Upper lobe of left lung (tissue), 6 donors: ENCODE measurements at places on chromosomes 3 and 15. TPM values are rescaled to one million over a fixed set of nuclear protein-coding genes. Genes with fewer than 3 reads are reported as not detected.

The KCNMB3 gene
- total RNA-seq = 2.3 TPM

GRCh38 chr3:19384868-19385267, 236.6 kb downstream of the KCNH8 start:
- DNase-seq = no peak

The DNASE1L3 gene
- 1.00 TPM for total RNA-seq

- DNase-seq = no peak
These were observed 15.7 kb downstream of the GK5 start for GRCh38 chr3:142209655-142210054.

DNA sequence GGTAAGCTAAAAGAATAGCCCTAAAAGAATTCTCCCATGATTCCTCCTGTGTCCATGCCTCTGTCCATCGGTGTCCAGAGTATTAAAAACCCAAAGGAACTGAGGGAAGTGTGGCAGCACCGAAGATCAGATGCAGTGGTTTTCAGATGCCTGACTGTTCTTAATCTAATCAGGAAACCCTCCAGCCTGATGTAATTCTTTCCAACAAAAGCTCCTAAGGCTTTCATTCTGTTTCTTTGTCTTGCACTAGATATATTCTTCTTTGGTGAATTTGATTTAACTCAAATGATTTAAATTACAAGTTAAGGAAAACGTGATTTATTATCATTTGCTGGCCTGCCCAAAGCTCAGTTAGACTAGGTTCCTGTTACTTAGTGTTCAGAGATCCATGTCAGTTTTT, 71.2 kb downstream of the ARHGAP31 start:
- DNase-seq = no peak

DNA sequence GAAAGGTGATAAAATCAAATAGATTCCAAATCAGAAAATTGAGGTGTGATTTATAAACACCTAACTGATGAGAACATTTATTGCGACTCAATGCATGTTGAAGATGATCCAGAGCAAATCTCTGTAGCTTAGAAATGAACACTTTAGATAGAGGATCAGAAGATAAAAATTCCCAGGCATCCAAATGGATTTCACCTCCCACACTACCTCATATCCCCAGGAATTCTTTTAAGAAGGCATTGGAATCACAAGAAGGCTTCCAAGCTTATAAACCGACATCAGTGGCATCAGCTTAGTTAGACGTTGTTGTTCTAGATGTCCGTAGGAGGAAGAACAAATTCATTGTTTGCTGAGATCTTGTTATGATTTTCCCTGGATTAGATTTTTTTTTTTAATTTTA, 154.4 kb downstream of the EBLN2 start:
- no peak for DNase-seq

- no peak for DNase-seq
These were observed 42.1 kb downstream of the PPCDC start for GRCh38 chr15:75065467-75065850.

- DNase-seq = no peak
These were observed 25.6 kb downstream of the LYSMD4 start for GRCh38 chr15:99707473-99708270.

DNA sequence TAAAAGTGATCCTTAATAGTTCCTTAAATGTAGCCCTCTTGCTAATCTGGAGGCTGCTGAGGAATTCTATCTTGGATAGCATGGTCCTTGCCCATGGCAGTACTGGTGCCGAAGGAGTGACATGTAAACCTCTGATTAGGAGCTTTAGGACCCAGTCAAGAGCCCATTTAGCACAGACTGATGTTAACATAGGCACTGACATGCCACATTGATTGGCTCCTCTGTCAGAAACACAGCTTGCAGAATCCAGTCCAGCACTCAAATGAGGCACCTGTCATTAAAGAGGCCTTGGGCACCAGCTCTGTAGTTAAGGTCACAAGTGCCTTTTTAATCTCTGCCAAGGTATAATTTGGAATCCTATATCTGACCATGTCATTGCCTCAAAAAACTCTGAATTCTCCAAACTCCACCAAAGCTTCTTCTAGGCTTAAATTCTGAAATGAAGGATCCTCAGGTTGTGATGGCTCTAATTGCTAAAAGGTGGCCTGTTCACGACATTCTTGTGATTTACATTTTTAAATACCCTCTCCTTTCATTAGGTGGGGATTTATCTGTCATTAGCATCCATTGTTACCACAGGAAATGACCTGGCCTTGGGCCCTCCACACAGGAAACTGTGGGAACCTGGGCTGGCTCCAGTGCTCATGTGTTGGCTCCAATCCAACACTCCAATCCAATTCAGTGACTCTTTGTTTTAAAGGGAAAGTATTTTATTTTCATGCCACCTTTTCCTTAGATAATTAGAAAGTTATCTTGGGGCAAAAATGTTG, 57.3 kb upstream of the RNF7 start:
- DNase-seq = no peak

- DNase-seq = peak; percentile 36
These were observed 910 bp upstream of the ABHD6 start for GRCh38 chr3:58236527-58237237.

GRCh38 chr3:149920119-149920518, 50.6 kb downstream of the PFN2 start:
- DNase-seq = no peak

DNA sequence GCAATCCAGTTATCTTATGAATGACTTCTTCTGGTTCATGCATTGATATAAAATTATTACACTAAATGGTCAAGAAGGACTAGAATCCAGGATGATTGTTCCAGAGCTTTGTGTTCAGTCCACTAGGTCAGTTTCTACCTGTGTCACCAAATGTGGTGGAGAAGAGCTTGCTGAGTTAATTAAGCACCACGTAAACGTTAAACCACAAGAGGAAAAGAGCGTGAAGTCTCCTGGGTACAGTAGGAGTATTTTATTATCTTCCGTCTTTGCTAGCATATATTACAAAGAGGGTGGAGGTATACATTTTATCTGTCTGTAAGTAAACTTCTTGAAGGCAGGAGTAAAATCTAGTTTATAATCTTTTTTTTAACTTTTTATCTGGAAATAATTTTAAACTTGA, 23.5 kb downstream of the CHP1 start:
- DNase-seq = no peak

The TNFSF10 gene
- 95.2 TPM for total RNA-seq

DNA sequence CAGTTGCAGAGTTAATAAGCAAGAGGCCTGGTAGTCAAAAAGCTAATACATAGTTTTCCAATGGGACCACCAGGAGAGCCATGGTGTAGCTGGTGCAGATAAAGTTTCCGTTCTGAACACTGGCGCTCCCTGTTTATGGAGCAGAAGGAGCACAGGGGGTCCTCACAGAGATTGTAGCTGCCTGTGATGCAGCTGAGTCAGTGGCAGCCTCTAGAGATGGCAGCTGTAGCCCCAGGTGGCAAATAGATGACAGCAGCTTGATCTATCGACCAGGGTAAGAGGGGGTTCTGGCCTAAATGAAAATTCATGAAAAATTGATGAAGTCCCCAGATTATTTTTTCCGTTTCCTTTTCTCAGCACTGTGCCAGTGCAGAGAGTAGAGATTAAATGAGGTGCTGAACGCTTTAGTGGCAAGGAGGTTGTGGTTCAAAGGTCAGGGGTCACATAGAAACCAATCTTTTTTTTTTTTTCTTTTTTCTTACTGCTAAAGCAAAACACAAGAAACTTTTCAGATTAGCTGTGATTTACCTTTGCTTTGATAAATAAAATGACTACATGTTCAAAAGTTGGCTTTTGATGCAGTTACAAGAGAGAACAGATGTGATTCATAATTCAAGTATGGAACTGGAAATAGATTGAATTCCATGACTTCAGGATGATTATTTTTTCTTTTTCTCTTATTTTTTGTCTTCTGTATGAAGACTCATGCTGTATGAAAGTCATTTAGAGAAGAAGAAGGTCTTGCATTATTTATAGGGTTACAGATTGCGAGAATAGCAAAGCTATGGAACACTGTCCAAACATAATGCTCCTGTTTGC, 63.3 kb downstream of the ROBO2 start:
- DNase-seq = no peak

The TMEM40 gene
- 0.30 TPM for total RNA-seq

DNA sequence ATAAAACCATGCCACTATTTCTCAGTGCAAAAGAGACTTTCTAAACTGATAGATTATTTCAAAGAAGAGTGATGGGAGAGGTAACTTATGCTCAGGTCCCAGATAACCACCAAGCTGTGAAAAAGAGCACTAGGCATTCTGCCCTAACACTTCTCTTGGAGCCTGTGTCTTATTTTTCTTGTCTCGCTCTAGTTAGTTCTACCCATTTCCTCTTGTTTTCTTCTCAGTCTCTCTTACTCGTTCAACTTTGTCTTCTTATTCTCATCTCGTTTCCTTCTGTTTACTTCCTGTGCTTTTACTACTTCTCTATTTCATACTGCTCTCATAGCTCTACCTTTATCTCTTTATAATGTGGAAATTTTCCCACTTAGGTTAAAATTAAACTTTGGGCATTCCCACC, 91.8 kb upstream of the CGNL1 start:
- no peak for DNase-seq

DNA sequence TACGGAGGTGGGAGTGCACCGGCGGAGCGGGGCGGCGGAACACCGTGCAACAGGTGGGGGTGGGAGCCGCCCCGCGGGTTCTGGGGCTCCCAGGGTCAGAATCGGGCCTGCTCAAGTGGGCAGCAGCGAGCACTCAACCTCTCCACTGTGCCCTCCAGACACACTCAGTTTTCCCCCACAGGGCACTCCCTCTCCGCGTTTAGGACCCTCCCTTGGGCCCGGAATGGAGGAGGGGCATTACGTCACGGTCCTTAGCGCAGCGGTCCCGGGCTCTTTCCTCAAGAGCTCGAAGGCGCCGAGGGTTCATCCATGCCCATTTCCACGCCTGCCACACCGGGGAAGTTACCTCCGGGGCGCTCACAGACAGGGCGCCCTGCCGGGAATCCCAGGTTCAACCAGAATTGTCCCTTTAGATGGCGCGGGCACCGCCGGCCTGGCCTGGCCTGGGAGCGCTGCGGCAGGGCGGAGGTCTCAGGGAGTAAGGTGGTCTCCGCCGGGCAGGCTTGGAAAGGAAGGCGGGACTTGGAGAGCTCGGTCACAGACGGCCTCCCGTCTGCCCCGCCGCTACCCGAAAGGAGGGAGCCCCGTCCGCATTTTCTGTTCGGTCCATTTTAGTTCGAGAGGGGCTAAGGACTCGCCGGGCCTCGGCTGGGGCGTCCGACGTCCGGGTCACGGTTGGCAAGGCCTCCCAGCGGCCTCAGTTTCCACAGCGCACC, 5.1 kb downstream of the RNU6-1 start:
- peak; percentile 86 for DNase-seq

DNA sequence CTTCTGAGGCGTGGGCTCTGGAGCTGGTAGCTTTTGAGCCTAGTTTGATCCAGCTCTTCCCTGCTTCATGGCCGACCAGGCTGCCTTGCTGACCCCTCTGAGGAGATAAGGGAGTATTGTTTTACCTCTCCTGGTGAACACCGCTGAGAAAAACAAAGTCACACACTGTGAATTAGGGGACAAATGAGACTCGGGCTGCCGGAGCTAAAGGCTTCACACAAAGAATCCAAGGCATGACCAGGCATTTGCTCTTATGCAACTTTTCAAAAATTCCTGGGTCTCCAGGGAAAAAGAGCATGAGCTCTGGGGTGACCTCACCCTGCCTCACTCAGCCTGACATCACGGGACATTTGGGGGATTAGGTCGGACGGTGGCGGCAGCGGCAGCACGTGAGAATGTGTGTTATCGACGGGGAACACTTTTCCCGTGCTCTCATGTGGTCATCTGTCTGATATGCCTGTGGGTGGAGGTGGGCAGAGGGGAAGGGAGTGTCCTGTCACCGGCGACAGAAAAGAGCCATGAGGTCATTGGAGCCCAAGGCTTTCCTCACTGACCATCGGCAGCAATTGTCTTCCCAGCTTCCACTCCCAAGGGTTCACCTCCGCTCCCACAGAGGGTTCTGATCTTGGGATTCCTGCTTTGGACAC, 61.0 kb downstream of the TMEM44 start:
- DNase-seq = peak; percentile 66

The CPA3 gene
- total RNA-seq = 8.9 TPM

DNA sequence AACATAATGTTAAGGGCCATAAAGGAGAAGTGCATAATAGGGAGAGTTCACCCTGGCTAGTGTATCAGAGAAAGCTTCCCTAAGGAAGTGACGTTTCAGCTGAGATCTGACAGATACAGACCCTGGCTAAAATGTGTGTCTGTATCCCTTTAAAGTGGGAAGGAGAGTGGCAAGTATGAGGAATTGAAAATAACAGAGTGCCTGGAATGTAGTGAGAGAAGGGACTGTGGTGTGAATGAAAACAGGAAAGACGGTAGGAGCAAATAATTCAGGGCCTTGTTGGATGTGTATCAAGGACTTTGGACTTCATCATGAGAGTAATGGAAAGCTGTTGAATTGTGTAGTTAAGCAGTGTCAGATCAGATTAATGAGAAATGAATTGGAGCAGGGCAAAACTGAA, 30.5 kb downstream of the NEO1 start:
- DNase-seq = no peak

- DNase-seq = no peak
These were observed 28.8 kb upstream of the PLSCR2 start for GRCh38 chr3:146498002-146498736.

The SERPINI2 gene
- total RNA-seq = 0.80 TPM

DNA sequence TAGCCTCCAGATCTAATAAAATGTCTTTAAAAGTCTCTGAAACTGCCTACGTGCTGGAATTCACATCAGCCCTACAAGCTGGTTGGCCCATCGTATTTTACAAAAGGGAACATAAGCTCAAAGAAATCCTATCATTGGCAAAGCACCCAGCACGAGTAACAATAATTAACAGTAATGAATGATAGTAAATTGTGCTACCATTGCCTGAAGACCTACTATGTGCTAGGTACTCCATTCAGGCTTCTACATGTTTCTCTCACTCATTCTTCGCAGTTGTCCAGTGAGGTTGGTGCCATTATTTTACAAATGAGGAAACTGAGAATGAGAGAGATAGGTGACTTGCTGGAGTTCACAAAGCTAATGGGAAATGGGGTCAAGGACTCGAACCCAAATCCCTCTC, 7.1 kb upstream of the EPHB3 start:
- no peak for DNase-seq

- no peak for DNase-seq
These were observed 62.6 kb downstream of the DUT start for GRCh38 chr15:48393645-48394506.

DNA sequence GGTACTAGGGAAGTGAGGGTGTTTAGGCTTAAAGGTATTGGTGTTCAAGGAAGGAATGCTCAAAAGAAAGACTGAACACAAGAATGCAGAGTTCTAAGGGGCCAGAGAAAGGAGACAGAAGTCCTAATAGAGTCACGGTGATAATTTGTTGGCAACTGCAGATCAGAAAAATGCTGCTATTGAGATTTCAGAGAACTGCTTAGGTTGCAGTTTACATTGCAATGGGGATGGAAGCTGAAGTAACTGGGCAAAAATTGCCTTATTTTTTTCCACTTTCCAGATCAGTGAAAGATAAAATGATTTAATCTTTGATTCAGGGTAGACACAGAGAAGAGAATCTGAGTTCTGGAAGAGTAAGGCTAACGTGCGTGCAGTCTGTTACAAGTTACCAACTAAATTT, 199.8 kb downstream of the SQOR start:
- DNase-seq = no peak

GRCh38 chr3:34727700-34728099, 911.6 kb upstream of the ARPP21 start:
- DNase-seq = no peak

The CFAP91 gene
- total RNA-seq = 5.5 TPM

- no peak for DNase-seq
These were observed 175.8 kb upstream of the ATP11B start for GRCh38 chr3:182617500-182617899.
